ENCODE measurements at places on chromosomes 16 and 17.

- DNase-seq = no peak
These were observed 320.8 kb downstream of the FOXL1 start for GRCh38 chr16:86899151-86899550.

GRCh38 chr17:35876534-35876933 is 3.6 kb downstream of the CCL5 start:
- DNase-seq = no peak

DNA sequence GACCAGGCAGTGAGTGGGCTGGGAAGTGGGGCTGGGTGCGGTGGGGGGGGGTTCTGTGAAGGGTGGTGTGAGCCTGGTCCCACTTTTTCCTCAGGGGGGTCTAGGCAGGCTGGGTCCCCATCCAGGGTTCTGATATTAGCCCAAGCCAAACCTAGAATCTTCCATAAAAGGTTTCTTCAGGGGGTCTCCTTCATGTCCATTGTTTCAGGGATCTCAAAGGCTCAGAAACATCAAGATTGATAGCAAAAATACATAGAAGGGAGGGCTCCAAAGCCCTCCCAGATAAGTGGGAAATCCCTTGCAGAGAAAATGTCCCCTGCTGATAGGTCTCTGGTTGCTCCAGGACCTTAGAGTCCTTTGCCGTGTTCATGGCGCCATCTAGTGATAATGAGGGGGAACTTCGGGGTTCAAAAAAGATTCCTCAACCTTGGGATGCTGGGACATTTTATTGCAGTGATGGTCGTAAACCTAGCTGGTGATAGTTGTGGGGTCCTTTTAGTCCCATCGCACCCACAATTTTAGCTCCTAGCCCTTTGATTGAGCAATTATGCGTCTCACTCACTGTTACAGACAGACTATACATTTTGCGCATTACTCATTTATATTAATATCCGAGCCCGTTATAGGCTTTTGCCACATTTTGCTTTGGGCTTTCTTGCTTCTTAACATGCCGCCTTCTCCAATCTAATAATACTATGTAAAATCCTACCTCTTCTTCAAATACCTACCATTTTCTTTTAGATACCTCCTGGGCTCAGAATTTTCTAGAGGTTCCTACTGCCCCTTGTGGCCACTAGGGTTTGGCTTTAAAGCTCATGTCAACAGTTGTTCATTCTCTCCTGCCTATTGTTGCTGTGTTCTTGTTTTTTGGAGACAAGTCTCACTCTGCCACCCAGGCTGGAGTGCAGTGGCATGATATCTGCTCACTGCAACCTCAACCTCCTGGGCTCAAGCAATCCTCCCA is 35.1 kb downstream of the IGF2BP1 start:
- DNase-seq = no peak

DNA sequence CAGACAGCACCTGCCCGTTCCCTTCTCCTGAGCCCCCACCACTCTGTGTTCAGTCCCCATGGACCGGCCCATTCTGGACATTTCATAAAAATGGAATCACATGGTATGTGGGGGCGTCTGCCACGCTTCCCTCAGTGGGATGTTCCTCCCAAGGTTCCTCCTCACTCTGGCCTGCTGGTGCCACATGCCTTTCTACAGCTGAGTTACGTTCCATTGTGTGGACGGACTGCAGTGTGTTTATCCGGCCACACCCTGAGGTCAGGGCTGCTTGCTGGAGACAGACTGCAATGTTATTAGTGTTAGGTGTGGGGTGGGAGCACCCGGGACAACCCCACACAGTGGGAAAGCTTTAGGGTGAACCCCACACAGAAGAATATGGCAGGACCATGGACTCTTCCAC is 5.9 kb upstream of the AATK start:
- no peak for DNase-seq

GRCh38 chr16:52404546-52404945 is 142.4 kb downstream of the TOX3 start:
- DNase-seq = no peak

DNA sequence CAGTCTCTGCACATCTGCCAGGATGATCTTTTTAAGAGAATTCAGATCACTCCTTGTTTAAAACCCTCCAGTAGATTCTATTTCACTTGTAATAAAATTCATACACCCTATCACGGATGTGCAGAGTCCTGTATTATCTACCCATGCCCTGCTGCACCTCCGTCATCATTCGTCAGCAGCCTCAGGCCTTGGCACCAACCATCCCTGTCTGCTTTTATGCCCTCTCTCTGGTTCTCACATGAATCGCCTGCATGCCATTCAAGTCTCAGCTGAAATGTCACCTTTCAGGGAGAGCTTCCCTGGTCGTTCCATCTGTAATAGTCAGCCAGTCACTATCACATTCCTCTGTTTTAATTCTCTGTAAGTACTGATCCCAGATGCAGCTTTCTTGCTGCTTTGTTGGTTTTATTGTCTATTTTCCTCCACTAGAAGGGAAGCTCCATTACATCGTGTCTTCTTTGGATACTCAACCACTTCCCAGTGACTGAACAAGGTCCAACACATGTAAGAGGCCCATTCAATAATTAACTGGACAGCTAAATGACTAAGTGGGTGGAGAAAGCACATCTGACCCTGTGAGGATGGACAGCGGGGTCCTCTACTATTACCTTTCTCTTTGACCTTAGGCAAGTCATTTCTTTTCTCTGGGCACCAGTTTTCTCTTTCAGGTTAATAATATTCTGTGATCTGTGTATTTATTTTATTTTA is 81.2 kb upstream of the GOT2 start:
- no peak for DNase-seq

DNA sequence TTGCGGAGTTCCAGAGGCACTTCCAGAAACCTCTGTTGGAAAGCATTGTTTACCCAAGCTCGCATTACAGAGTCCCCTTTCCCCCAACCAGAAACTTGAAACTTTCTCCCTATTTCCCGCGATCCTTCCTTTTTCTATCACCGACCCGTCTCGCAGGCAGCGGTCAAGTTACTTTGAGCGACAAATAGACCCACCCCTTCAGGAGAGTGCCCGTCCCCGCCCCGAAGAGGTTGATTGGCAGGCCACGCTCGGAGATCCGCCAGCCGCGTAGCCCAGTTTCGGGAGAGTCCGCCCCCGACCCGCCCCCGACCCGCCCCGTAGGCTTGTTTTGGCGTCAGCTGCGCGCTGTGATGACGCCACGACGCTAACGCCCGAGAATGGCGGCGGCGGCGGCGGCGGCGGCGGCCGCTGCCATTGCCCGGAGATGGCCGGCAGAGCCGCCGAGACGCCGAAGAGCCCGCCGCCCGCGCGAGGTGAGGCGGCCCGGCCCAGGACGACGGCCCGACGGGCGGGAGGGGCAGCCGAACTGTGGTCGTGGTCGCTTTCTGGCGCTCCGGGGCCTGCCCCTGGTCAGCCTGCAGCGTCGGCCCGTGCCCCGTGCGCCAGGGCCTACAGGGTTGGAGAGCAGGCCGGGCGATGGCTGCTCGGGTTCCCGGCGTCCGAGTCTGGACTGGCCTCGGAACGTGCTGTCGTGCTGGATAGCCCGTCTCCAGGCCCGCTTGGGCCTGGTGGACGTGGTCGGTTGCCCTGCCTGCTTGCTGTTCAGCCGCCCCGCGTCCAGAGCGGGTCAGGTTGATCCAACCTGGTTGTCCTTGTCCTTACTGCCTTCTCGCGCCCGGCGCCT is at the start of gene PSKH1:
PSKH1 (plus strand) TSS at position 356 of the 844 bp plus-strand sequence. CDS start 15,496 bp downstream, outside the sequence.
- DNase-seq = peak; percentile 85

GRCh38 chr17:537133-537532 is 177.5 kb downstream of the VPS53 start:
- no peak for DNase-seq

DNA sequence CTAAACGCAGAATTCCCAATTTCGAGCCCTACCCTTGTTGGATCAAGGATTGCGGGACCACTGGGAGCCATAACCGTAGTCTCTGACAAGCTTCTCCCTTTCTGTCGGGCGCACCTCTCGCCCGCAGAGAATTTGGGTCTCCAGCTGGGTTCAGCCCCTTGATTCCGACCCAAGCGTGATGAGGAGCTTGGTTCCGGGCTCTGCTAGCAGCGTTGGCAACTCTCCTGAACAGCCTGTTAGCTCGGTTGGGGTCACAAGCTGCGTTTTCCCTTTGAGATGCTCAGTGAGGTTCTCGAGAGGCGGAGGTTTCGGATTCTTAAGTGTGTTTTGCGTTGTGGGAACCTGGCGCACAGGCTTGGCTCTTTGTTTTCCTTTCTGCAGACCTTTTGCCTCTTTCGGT is 655 bp downstream of the ATXN1L start:
- no peak for DNase-seq

DNA sequence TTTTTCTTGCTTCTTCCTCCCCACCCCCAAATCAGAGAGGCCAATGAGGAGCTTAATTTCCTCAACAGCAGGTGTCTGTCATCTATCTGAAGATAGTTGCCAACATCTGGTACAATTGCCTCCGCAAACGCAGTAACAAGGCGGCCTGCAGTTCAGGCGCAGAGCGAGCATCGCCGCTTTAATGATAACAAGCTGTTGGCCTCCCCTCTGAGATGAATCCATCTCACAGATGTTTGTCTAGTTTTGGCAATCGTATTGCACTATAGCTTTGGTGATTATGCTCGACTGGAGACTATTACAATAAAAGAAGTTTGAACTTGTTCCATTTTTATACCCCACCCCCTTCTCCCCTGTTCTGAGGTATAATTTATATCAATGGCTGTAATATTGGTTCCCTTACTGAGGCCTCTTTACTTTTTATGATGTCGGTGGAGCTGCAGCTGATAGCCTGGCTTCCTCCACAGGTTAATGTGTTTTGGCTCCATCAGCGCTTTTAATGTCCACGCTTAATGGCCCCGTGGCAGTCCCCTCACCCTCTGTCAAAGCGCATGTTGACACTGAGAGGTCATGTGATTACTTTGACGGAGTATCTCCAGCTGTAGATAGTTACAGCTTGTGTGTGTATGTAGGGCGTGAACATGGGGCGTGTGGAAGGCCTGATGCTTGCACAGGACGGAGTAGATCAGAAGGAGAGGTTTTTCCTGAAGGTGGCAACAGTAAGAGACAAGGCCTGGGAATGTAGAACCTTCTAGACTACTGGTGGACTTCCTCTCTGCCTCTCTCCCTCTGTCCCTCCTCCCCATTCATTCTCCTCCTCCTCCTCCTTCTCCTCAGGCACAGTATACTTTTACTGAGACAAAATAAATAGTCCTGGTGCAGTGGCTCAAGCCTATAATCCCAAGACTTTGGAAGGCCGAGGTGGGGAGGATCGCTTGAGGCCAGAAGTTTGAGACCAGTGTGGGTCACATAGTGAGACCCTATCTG is 164.7 kb downstream of the MSI2 start:
- no peak for DNase-seq

DNA sequence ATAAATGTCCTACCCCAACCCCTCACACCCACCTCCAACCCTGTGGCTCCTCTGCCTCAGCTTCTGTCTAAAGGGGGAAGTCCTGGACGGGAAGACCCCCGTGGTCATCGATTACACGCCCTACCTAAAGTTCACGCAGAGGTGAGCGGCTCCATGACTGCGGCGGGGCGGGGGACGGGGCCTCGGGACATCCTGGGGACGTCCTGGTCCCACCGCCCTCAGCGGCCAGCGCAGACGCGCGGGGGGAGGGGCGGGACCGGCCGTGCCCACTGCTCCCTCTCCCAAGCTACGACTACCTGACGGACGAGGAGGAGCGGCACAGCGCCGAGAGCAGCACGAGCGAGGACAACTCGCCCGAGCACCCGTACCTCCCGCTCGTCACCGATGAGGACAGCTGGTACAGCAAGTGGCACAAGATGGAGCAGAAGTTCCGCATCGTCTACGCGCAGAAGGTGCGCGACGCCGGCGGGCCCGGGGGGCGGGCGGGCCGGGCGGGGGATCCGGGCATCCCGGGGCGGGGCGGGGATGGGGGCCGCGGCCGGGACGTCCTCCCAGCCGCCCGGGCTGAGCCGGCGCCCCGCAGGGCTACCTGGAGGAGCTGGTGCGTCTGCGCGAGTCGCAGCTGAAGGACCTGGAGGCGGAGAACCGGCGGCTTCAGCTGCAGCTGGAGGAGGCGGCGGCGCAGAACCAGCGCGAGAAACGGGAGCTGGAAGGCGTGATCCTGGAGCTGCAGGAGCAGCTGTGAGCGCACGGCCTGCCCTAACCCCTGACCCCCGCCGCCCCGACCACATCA is 6.7 kb downstream of the RUNDC3A start:
- DNase-seq = no peak

DNA sequence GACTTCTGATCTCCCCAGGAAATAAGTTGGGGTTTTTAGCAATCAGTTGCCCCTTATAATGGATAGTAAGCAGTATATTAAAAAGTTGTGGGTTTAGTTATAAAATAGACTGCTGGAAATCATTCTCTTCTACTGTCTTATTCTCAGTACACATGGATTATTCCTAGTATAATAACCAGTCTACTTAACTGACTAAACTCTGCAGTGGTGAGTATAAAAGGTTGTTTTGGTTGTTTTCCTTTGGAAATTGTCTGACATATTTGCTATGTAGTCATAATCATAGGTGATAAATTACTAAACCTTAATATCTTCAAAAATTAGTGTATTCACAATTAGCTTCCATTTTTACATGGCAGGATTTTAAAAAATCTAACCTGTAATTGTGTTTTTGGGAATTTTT is 31.4 kb downstream of the CTCF start:
- DNase-seq = no peak

- no peak for DNase-seq
These were observed 17.4 kb downstream of the TMC6 start for GRCh38 chr17:78111016-78111726.

GRCh38 chr16:30963925-30964511 is 6.5 kb downstream of the SETD1A start:
- no peak for DNase-seq

- no peak for DNase-seq
These were observed 1.4 kb downstream of the WIPI1 start for GRCh38 chr17:68455901-68456338.

DNA sequence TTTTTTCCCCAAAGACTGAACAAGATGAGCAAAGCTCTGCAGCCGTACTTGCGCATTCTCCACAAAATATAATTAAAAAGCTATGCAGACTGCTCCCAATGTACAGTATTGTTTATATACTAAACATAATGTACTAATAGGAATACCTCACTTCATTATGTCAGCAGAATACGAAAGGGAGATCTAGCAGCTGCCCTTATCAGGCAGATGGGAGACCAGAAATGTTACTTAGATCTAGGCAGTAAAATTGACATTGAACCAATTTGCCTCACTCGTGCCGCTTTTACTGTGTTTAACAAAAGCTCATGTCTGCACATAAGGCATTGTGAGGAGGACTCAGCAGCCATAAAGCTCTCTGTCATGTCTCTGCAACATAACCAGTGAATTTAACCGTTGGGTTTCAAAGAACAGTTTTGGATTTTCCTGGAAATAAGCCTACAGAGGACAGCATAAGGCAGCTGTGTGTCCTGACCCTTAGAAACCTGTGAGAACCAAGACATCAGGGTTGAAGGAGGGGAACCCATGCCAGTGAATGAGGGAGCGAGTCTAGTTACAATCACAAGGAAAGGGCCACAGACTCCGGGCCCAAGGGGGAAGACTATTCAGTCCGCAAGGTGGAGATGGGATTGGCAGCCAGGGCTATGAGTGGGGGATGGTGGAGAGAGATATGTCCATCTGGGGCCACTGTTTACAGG is 71.4 kb downstream of the GNAO1 start:
- DNase-seq = no peak

Data from stimulated activated CD8-positive, alpha-beta memory T cell treated with anti-CD3 and anti-CD28 coated beads, Interleukin-7, amount 100 ng/mL, for 1 hour (primary cell).